Stomach (tissue), 19 donors: ENCODE measurements at places on chromosomes 1 and 21. TPM values are rescaled to one million over a fixed set of nuclear protein-coding genes. Genes with fewer than 3 reads are reported as not detected.

GSTM5 gene
- 14.9 TPM for polyA plus RNA-seq

DNA sequence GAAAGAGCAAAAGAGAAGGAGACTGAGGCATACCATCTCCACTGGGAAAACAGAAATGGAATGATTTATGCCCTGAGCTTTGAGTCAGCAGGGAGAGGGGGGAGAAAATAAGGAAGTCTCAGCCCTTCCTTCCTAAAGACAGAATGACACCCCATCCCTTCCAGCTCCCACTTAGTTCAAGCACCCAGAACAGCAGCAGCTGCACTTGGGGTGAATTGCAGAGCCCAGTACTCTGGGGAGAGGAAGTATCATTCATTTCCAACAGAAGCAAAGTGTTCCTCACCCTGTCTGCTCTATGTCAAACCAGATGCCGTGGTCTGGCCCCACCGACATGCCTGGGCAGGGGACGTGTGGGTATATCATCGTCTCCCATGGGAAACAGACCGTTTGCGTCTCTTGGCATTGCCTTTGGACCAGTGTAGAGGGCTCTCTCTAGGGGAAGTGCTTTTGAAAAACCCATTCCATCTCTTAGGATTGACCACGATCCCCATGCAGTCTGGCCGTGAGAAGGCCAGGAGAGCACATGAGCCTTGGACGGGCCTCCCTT is 1.1 kb upstream of the KCNJ15 start:
- no peak overlapping the region for H3K27ac ChIP-seq
- no peaks in the 10 kb centered on the region for H3K36me3 ChIP-seq
- H3K4me3 ChIP-seq, result no peak overlapping the region

DNA sequence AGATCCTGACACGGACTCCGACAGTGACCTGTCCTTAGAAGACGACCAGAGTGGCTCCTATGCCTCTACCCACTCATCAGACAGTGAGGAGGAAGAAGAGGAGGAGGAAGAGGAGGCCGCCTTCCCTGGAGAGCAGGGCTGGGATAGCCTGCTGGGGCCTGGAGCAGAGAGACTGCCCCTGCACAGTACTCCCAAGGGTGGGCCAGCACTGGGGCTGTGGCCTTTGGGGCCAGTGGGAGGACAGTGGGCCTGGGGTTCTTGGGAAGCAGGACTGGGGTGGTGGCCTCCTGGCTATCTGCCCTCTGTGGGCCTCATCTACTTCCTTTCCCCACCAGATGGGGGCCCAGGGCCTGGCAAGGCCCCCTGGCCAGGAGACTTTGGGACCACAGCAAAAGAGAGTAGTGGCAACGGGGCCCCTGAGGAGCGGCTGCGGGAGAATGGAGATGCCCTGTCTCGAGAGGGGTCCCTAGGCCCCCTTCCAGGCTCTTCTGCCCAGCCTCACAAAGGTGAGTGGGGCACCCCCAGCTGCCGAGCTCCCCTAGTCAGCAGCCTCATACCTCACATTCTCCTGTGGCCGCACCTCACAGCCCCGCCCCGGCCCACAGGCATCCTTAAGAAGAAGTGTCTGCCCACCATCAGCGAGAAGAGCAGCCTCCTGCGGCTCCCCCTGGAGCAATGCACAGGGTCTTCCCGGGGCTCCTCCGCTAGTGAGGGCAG is 10.0 kb downstream of the PSRC1 start:
- no peak overlapping the region for H3K4me3 ChIP-seq
- DNase-seq, result no peak
- peaks cover 33% of the 10 kb centered on the region for H3K36me3 ChIP-seq

DNA sequence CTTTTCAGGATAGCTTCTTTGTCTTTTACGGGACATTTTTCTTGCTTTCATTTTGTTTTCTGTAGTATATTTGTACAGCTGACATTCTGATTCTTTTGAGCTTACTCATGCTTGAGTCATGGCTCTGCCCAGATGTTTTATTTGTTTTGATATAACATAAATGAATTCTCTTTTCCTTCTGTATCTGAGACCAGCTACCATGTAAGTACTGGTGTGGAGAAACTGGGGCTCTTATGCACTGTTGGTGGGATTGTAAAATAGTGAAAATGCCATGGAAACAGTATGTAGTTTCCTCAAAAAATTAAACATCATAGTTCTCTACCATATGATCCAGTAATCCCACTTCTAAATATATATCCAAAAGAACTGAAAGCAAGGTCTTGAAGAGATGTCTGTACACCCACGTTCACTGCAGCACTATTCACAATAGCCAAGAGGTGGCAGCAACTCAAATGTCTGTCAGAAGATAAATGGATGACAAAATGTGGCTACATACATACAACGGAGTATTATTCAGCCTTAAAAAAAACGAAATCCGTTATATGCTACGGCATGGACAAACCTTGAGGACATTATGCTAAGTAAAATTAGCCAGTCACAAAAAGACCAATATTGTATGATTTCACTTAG is 61.4 kb downstream of the EIF2B3 start:
- H3K27ac ChIP-seq, result no peak overlapping the region
- no peaks in the 10 kb centered on the region for H3K4me1 ChIP-seq
- H3K36me3 ChIP-seq, result peaks cover 21% of the 10 kb centered on the region
- H3K4me3 ChIP-seq, result no peak overlapping the region
- no peaks in the 10 kb centered on the region for H3K27me3 ChIP-seq

DNA sequence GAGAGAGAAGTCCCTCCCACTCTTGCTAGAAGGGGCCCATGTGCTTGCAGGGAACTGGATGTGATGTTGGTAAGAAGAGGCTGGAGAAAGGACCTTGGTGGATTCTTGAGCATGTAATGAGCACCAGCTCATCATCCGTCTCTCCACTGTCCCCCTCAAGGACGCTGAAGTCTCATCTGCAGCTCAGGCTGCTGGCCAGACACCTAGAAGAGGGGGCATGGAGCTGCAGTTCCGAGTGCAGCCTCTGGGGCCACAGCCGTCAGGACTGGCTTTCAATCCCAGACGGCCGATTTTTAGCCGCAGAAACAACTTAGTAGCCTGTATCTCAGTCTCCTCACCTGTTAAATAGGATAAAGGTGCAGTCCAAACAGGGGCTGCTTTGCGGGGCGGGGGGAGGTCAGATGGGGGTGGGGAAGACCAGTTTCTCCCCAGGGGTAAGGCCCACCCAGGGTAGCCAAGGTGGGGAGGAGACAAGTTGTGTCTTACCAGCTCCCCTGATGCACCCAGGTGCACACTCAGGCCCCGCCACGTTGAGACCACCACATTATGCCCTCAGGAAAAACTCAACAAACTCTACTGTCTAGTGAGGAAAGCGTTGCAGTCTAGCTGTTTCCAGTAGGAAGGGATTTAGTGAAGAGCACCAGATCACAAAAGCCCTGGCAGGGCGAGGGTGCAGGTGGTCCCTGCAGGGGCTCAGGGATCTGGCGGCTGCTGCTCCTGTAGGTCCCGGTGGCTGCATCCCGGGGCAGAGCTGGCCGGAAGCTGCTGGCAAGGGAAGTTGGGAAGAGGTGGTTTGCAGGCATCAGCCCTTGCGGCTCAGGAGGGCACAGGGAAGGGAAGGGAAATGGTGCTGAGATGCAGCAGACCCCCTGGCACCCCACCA is 29.5 kb downstream of the LDLRAP1 start:
- peak overlapping the region; percentile 8 for H3K27ac ChIP-seq
- peak; percentile 79 for DNase-seq
- H3K4me1 ChIP-seq, result peaks cover 23% of the 10 kb centered on the region

DNA sequence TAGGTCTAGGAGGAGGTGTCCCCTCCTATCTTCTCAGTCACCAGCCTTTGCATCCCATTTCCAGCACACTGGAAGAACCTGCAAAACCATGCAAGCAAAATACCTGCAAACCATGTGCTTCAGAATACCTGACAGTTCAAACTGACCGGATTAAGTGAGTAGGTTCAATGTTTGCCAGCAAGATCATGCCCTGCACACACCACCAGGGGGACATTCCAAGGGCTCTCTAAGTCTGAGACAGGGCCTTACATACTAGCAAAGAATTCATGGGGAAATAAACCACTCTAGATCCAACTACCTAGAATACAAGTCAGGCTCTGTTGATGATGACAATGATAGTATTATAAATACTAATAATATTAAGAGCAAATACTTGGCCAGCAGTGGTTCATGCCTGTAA is 27.6 kb downstream of the INPP5B start:
- H3K4me3 ChIP-seq, result no peak overlapping the region
- no peak for DNase-seq
- H3K36me3 ChIP-seq, result peaks cover 41% of the 10 kb centered on the region

- H3K27ac ChIP-seq, result no peak overlapping the region
- H3K36me3 ChIP-seq, result no peaks in the 10 kb centered on the region
- peak; percentile 38 for DNase-seq
Observed at GRCh38 chr1:212467843-212468482, 35.2 kb downstream of the NENF start.

- H3K4me1 ChIP-seq, result no peaks in the 10 kb centered on the region
- no peak for DNase-seq
- no peak overlapping the region for H3K4me3 ChIP-seq
Observed at GRCh38 chr1:33866281-33866680, 2.4 kb downstream of the HMGB4 start.

DNA sequence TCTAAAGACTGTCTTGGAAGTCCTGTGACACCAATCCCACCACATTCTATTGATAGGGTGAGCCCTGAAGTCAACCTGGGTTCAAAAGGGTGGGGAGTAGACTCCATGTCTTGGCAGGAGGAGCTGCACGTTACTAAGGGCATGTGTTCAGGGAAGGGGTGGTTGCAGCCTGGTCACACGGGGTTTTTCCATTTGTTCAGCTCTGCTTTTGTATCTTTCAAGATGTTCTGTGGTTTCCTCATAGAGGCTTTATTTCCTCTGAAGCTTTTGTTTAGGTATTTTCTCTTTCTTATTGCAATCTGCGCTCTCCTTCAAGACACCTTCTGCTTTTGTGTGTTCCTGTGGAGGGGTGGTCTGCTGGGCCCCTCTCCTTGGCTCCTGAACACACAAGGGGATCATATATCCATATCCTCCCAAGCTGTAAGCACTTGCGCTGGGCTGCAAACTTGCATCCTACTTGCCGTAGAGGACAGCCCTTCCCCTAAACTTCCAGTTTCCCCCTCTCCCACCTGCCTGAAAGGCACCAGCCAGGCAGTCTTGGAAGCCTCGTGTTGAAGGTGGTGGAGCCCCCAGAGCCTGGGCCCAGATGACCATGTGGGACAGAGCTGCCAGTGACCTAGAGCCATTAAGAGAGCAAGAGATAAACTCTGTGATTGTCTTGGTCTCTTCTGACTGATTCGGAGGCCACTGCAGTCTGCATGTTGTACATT is 62.5 kb upstream of the TRAPPC10 start:
- no peak for DNase-seq
- H3K27ac ChIP-seq, result no peak overlapping the region
- peaks cover 2% of the 10 kb centered on the region for H3K4me1 ChIP-seq
- H3K4me3 ChIP-seq, result no peak overlapping the region
- H3K36me3 ChIP-seq, result peaks cover 44% of the 10 kb centered on the region

- peak; percentile 69 for DNase-seq
- no peaks in the 10 kb centered on the region for H3K4me1 ChIP-seq
- H3K27ac ChIP-seq, result no peak overlapping the region
- H3K27me3 ChIP-seq, result no peaks in the 10 kb centered on the region
Observed at GRCh38 chr1:107750364-107750959, 214.5 kb downstream of the VAV3 start.

DNA sequence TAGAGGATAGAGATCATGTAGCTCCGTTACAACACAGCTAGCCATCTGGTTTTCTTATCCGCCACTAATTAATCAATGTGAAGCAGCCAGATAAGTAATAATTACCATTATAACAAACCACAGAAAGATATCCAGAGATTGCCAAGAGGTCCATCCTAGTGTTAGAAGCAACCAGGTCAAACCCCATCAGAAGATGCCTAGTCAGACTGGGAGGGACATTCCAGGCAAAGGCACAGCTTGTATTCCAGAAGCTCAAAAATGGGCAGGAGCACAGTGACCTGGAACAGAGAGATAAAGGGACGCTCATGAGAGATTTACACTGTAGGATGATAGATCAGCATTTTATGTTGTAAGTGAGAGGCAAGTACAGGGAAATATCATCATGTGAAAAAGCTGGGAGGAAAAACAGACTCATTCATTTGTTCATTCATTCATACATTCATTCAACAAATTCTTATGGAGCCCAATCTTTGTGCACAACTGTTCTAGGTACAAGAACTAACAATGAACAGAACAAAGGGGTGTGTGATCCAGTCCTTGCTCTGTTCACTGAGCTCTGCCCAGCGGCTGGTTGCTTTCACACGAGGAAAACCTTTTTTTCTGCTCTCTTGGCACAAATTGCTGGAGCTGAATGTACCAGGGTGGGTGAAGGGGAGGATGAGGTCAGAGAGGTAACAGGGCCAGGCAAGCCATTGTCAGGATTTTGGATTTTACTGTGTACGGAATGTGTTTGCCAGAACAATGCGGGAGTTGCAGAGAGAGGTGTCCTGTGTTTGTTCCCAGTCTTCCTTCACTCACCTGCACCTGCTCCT is 240.8 kb upstream of the FGGY start:
- peak overlapping the region; percentile 42 for H3K27ac ChIP-seq
- H3K27me3 ChIP-seq, result no peaks in the 10 kb centered on the region
- H3K4me1 ChIP-seq, result peaks cover 24% of the 10 kb centered on the region
- peak; percentile 52 for DNase-seq
